ENCODE measurements at places on chromosomes 5 and 9.

DNA sequence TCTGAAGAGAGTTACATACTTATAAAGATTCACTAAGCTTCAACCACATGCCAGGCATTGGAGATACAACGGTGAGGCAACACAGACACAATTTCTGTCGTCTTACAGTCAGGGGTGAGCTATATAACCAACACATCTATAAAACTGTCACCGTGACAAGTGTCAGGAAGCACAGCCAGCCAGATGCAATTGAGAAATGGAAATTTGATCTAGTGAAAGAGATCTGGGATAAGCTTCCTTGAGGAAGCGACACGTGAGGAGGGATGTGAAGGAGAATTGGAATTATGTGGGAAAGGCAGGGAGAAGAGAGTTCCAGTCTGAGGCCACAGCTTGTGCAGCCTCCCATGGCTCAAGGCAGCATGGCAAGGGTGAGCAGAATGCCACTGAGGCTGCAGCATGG, 50.9 kb upstream of the ZNF354B start:
- no peak for DNase-seq

- no peak for DNase-seq
These were observed 7.0 kb downstream of the NFIB start for GRCh38 chr9:14306672-14307660.

DNA sequence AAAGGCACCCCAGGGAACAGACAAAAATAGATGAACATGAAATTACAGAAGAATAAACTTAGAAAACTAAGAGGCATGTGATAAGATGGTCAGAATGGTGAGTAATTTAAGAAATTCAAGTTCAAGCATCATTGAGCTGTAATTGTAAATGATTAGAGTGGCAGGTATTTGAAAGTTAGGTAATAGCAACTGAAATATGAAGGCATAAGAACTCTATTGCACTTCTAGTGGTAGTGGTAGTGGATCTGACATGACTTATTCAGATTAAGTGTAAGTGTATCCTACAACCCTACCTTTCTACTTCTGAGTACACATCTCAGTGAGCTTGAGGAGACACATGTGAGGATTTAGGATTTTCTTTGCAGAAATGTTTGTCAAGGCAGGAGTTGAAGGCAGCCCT, 192.9 kb upstream of the RIOK2 start:
- DNase-seq, result no peak

DNA sequence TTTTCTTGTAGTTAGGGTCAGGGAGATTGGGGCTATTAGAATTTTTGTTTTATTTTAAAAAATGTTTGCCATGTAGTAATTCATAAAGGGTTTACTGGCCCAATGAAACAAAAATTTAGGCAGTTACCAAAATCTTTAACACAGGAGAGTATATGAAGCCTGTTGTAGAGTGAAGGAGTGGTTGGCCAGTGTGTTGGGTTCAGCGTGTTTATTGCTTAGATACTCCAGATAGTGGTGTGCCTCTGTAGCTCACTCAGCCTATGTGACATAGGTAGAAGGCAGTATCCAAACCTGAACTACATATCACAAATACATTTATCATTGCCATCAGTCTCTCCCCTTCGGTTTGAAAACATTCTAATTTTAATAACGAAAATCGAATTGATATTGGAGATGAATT, 1.2 kb downstream of the TEK start:
- DNase-seq, result no peak

GRCh38 chr9:78150312-78150982, 85.4 kb upstream of the CEP78 start:
- no peak for DNase-seq

- no peak for DNase-seq
These were observed 4.6 kb downstream of the RAPGEF6 start for GRCh38 chr5:131630208-131630962.

GRCh38 chr5:5424736-5425135, 2.3 kb downstream of the ICE1 start:
- DNase-seq, result no peak

DNA sequence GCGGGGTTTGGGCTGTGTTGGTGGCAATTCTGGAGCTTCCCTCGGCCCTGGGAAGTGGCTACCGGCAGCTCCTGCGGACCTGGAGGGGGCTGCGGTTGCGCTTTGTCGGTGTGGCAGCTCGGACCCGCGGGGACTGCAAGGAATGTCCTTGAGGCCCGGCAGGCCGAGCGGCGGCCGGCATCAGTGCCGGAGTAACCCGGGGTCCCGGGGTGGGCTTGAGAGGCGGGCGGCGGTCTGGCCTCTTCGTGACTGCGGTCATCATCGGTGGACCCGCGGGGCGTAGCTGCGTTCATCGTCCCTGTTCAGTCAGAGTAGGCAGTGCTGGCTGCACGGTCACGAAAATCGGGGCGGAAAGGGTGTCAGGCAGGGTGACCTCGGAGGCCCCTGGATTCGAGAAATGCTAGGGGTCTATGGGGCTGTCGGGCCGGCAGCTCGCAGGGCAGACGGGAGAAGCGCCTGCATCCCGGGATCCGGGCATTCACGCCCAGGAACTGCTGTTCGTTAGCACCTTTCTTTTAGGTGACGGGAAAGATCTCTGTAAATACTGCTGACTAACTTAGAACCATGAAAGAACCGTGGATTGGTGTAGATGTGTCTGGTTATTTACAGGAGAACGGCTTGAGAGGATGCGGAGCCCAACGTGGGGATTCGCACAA, 474 bp downstream of the HMGCR start:
- peak; percentile 24 for DNase-seq

DNA sequence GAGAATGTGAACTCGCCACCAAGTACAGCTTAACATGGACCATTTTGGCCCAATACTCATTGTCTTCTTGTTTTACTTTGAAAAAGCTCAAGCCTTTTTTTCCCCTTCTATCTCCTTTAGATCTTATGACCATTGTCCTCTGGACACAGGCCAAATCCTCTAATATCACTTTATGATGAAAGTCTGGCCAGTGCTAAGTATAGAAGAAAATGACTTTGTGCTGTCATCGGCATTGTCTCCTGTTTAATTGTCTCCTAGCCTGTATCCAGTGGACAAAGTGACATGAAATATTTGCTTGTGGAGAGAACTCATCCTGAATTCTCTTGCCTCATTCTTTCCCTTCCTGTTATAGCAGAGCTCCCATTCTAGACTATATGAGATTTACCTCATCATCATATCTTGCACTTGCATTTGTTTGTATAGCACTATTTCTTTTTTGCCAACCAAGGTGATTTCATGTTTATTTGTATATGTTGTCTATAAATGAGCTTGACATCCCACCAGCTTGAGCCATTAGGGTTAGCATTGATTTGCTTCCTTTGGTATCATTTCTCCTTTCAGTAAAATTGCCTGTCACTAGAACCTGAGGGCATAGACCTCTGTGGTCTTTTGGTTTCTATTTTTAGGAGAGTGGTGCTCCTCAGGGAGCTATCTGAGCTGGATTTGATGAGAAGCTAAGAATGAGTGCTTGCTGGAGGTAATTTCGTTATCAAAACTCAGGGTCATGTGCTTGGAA, 18.8 kb upstream of the TNFAIP8 start:
- no peak for DNase-seq

- no peak for DNase-seq
These were observed 70.1 kb downstream of the CWC27 start for GRCh38 chr5:64838803-64839202.

DNA sequence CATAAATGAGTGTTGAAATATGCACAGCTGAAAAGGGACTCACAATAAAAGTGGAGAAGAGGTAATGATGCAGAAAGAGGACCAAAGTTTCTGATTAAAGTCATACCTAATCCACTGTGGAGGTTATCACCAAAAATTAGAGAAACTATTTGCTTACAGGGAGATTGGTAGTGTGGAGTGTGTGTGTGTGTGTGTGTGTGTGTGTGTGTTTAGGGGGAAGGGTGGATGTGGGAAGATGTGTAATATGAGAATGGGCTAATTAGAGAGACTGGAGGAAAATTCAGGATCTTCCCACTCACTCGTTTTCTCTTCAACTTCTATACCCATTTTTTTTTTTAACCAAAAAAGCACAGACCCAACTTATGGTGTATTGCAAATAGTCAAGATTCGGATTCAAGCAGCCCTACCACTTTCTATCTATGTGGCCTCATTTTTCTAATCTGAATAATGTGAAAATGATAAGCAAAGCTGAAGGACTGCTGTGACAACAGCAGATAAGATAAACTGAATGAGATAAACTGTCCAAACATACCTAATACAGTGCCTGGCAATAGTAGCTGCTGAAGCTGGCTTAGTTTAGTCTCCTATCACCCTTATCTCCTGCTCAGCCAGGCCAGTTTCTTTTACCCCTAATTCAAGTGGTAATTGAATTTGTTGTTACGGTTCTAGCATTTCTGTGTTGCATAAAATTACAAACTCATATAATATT, 501.1 kb downstream of the KDM4C start:
- DNase-seq, result no peak

DNA sequence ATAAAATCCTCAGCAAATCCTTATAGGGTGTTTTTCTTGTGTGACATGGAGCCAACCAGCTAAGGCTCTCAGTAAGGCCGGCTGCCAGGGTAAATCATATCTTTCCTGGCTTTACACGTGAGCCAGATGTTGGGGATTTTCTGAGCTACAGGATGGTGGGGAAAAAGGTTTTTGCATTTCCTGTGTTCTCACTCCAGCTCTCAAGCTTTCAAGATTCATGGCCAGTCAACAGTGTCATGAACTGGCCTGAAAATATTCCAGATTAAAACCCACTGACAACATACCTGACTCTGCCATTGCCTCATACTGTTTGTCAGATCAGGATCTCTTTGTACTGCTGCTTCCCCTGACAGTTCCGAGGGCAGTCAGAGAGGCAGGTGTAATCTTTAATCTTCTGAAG, 306.9 kb downstream of the GLIS3 start:
- DNase-seq, result no peak

DNA sequence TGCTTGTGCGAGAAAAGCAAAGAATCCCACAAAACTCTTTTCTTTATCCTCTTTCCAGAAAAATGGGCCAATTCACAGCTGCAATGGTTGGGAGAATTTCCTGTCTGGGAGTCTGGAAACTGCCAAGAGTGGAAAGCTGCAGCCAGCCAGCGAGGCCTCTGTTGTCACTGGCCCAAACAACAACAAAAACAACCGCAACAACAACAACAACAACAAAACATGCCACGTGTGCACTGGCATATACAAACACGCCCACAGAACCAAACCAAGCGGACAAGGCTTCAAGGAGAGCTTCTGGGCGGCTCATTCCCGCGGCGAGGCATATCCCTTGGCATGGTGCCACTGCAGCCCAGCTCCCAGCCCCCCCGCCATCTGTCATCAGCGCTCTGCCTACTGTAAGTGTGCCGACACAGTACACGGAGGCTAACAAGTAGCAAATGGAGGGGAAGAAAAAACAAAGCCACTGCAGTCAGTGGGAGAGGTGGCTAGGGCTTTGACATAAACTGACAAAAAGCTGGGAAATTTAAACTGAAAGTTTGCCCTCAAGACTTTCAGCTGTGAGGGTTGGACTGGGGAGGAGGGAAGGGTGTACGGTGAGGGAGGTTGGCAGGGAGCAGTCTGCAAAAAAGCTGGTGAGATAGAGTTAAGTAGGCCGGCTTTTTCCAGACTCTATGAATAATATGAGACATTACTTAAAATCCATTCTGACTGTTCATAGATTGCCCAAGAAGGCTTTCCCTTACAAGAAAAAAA, 165.0 kb upstream of the ZNF462 start:
- DNase-seq, result peak; percentile 85

- peak; percentile 71 for DNase-seq
These were observed 6.7 kb upstream of the TMEM141 start for GRCh38 chr9:136784249-136784996.

DNA sequence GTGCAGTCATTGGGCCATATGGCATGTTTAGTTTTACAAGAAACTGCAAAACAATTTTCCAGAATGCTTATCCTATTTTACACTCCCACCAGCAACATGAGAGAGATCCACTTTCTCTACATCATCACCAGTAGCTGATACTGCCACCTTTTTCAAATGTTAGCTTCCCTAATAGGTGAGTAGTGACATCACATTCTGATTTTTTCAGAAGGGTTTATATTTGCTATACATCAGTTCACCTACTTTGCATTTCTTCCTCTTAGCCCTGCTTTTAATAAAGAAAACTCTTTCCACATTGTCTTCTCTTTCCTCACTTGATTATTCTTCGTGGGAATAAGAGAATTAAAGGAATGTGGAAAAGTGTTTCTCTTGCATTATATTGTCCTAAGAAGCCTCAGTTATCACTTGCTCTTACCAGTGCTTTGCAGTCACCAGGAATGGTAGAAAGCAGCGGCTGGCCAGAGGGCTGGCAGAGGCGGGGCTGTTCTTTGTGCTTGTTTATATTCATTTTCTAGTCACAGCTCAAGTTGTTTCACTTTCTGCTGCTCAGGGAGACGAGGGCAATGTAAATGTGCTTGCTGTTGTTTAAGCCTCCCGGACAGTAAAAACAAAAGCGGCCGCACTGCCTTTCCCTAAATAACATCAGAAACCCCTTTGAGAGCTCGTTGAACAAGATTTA, 164.8 kb downstream of the HSD17B3 start:
- no peak for DNase-seq

GRCh38 chr5:352639-353611, 31.4 kb downstream of the AHRR start:
- no peak for DNase-seq

GRCh38 chr9:109934136-109934856, 154.3 kb downstream of the PALM2AKAP2 start:
- no peak for DNase-seq

DNA sequence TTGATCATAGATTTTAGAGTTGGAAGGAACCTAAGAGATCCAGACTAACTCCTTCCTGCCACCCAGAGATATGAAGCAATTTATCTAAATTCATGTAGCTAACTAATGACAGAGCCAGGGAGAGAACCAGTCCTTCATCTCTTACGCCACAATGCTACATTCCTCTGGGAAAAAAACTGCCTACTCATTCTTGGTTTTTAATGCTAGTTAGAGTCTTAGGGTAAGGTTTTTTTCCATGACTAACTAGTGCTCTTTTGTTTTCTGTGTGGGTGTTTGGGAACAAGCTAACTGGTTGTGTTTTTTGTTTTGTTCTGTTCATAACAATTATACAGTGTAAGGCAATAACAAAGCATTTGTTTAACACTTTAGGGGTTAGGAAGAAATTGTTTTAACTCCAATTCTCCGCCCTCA, 52.4 kb downstream of the SLC44A1 start:
- no peak for DNase-seq

DNA sequence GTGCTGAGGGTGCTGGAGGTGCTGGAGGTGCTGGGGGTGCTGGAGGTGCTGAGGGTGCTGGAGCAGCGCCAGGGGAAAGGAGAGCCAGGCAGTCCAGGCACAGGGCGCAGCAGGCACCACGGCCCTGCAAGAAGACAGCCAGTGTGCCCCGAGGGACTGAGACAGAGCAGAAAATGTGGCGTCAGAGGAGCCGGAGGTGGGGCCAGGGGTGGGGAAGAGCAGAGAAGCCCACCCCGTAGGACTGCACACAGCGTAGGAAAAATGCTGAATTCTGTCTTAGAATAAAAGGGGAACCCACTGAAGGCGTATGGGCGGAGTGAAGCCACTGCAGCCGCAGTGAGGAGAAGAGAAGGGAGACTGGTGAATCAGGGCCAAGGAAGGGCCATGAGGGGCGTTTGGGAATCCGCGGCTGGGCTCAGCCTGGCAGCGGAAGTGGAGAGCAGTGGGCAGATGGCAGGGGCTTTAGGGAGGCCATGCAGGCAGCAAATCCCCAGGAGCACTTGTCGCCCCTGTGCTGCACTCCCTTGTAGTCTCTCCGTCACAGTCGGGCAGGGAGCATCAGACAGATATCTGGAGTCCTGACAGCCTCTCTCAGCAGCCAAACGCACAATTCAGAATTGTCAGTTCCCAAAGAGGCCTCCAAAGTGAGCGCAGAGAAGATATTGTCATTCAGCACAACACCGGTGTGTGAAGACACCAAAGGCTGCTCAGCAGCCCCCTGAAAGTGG, 35.9 kb upstream of the LECT2 start:
- no peak for DNase-seq

GRCh38 chr5:138978080-138978479, 102.9 kb upstream of the LRRTM2 start:
- no peak for DNase-seq

GRCh38 chr9:76634356-76635054, 129.7 kb upstream of the PCA3 start:
- no peak for DNase-seq
